ENCODE measurements at places on chromosomes 13 and 19.
A peak's percentile ranks its signal among the peaks of the same experiment; 100 is the strongest.

DNA sequence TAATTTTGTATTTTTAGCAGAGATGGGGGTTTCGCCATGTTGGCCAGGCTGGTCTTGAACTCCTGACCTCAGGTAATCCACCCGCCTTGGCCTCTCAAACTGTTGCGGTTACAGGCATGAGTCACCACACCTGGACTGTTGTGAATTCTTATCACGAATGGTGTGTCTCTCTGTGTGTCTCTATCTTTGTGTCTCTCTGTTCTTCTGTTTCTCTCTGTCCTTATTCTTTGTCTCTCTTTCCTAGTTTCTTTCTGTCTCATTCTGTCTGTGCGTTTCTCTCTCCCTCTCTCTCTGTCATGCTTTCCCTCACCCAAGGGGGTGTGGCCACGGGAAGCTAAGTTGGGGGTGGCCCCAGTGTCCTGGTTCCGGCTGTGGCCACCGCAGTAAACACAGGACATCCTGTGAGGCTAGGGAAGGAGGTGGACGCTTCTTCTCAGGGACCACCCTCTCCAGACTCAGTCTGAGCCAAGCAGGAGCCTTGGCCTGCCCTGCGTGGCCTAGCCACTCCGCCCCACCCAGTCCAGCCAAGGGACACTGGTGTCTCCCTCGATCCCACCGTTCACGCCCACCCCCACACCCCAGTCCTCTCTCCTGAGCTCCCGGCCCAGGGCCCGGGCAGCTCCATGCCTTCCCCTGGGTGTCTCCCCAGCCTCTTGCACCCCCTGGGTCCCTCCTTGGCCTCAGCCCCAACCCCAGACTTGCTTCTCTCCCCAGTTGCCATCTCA is 3.9 kb upstream of the PRX start:
- DNase-seq, result peak; percentile 39

GRCh38 chr19:33445442-33446329 is 72.2 kb downstream of the CEBPG start:
- no peak for DNase-seq

DNA sequence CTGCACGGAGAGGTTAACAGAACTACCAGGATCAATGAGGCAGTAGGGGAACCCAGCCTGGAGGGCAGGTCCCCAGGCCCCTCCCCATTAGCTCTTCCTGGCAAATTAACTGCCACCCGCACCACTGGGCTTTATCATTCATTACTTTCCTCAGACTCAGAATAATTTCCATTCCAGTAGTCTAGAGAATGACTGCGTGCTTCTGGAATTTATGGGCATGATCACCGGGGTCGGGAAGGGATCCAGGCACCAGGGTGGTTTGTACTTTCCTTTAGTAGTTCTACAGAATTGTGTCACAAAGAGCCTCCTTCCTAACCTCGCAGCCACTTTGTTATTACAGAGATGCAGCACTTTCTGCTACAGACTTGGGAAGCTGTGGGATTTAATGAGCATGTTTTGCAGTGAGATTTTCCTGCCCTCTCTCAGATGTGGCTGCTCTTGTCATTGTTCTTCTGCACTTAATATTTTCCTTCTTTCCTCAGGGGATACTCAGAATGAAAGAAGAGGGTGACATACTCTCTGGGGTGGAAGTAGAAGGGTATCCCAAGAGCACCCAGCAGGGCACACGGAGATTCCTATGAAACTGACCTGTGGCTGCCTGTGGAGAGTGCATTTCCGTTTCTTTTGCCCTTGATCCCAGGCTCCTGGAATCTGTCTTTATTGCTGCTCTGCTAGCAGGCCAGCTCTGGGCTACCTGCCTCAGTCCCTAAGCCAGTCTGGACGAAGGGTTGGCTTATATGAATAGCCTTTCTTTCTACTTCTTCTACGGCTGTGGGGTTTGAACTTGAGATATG is 285.0 kb upstream of the SLC10A2 start:
- no peak for DNase-seq

DNA sequence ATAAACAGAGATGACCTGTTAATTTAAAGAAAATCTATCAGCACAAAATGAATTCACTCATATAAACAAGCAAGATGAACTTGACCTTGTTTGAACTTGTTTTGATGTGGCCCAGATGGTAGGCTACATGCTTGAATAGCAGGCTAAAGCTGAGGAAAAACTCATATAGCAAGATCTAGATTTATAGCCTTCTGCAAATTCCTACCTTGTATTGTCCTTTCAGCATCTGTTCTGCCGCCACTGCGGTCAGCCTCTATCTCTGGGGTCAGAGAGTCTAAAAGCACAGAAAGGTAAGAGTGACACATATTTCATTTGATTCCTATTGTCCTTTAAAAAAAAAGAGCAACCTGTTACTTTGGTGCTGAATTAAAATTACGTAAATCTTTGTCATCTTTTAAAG is 392.1 kb downstream of the DACH1 start:
- no peak for DNase-seq

GRCh38 chr13:33560726-33561125 is 257.2 kb upstream of the RFC3 start:
- no peak for DNase-seq

DNA sequence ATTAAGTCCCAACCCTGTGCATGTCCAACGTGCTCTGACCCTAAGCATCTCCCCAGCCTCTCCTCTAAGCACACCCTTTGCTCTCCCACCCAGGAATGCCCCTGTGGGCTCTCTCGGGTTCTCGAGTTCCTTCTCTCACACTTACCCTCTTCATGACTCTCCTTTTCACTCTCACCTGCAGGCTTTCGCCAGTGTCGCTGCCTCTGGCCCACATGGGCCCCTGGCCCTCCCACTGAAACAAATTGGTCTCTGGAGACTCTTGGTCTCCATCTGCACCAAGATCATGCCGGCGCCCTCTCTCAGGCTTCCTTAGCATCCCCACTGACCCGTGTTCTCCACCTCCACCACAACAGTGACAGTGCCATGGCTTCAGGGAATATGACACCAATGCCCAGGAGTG is 19.6 kb upstream of the SACS start:
- DNase-seq, result no peak

DNA sequence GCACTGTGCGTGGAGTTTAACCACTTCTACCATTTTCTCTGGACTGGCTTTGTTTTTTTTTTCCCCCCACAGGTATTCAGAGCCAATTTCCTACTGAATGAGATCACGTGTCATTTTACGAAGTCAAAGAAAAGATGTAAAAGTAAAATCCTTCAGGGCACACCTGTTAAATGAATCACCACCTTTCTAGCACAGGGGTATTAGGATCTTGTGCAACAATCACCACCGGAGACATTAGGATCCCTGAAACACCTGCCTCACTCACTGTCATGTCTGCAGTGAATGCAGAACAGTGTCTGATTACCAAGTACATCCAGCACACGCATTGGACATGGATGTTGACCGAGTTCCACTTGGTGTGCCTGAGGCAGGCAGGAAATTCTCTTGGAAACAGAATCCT is 17.2 kb downstream of the BRD4 start:
- DNase-seq, result no peak

- DNase-seq, result peak; percentile 84
Measured at GRCh38 chr13:113393563-113394338, 29.8 kb upstream of the GRTP1 start.

GRCh38 chr13:105220881-105221280 is 1314.6 kb downstream of the EFNB2 start:
- no peak for DNase-seq

GRCh38 chr19:46014941-46015686 is 7.7 kb downstream of the PGLYRP1 start:
- peak; percentile 38 for DNase-seq

- no peak for DNase-seq
Measured at GRCh38 chr13:51425410-51426042, 27.3 kb downstream of the INTS6 start.

DNA sequence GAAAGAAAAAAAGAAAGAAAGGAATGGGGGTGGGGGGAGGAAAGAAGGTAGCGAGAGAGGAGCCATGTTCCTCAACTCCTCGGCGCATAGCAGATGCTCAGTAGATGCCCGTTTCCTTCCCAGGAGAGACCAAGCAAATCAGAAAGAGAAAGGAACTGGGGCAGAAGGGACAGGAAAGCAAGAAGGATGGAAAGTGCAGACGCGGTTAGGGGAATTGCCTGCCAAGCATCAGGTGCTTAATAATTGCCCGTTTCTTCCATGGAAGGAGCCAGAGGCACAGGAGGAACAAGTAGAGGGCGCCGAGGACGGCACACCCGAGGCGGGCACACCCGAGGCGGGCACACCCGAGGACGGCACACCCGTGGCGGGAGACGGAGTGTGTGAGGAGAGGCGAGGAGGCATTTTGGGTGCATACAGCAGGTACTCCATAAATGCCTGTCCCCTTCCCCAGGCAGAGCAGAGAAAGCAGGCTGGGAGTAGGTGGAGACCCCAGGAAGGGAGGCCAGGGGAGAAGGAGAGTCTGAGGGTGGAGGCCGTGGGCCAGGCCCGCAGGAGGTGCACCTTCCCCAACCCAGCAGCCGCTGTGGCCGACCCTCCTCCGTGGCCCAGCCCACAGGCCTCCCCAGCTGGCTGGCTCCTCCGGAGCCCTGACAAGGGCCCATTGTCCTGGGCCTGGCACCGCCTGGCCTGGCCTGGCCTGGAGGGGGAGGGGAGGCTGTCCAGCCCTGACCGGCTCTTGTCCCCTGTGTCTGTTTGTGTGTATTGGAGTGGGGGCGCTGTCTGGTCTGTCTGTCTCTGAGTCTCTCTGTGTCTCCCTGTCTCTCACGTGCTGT is 14.6 kb downstream of the JOSD2 start:
- DNase-seq, result no peak

GRCh38 chr13:43368003-43368402 is 344.6 kb downstream of the DNAJC15 start:
- DNase-seq, result no peak

DNA sequence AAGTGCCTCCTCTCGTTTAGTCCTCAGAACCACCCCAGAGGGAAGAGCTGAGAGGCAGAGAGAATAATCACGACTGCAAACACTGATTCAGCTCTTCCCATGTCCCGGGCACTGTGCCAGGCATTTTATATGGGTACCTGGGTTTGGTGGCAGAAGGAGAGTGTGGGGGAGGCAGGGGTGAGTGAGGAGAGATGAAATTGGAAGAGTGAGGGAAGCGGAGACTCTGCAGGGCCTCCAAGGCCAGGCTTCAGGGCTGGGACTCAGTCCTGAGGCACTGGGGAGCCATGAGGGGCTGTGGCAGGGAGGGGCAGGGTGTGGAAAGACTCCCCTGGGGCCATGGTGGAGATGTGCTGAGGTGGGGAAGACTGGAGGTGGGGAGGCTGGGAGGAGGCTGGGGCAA is 8.7 kb downstream of the SYNGR4 start:
- DNase-seq, result no peak

GRCh38 chr13:108690726-108691125 is 61.3 kb downstream of the MYO16 start:
- no peak for DNase-seq

DNA sequence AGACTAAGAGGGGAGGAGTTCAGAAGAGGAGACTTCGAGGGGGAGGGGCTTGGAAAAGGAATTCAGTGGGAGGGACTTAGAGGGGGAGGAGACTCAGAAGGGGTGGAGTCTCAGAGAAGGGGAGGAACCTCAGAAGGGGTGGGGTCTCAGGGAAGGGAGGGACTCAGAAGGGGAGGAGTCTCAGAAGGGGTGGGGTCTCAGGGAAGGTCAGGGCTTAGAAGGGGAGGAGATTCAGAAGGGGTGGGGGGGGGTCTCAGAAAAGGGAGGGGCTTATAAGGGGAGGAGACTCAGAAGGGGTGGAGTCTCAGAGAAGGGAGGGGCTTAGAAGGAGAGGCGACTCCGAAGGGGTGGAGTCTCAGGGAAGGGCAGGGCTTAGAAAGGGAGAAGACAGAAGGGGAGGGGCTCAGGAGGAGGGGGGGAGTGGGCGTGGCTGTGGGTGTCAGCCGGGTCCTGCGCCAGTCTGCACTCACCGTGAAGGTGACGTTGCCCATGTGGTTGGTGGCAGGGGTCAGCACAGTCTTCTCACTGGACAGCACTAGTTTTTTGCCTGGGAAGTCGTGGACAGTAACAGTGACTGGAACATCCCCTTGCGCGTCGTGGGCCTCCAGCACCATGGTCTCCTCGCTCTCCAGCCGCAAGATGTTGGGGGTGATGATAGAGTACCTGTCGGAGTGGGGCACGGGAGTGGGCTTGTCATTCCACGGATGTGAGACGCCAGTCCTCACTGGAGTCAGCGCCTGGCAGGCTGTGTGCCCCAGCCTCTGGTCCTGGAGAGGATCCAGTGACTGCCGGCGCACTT is 1.5 kb downstream of the C3 start:
- peak; percentile 86 for DNase-seq

DNA sequence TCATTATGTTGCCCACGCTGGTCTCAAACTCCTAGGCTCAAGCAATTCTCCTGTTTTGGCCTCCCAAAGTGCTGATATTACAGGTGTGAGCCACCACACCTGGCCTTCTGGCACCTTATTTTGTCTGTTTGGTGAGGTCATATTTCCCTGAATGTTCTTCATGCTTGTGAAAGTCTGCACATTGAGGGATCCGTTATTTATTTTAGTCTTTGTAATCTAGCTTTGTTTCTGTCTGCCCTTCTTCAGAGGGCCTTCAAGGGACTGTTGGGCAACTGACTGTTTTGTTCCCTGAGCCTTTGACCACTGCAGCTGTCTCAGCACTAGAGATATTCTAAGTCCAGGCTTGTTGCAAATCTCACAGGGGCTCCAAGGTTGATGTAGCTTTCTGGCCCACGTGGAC is 110.5 kb upstream of the RFC3 start:
- DNase-seq, result no peak

DNA sequence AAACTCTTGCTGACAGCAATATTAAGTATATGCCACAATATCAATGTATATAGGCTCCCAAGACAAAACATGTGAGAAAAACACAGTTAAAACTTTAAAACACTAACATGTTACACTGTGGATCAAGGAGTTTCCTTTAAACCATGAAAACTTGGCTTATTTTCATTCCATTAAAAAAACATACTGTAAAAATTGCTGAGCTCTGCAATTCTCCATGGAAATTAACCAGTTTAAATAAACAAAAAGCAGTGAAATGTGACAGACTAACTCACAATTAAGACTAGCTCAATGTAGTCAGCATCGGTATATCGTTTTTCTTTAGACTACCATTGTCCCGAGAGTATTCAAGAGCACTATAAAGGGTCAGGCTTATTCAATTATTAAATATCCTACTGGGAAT is 930.5 kb upstream of the SLITRK1 start:
- no peak for DNase-seq

- DNase-seq, result no peak
Measured at GRCh38 chr19:49803529-49803856, 9.6 kb downstream of the FUZ start.

GRCh38 chr19:13104848-13105711 is 2.4 kb upstream of the LYL1 start:
- peak; percentile 75 for DNase-seq

DNA sequence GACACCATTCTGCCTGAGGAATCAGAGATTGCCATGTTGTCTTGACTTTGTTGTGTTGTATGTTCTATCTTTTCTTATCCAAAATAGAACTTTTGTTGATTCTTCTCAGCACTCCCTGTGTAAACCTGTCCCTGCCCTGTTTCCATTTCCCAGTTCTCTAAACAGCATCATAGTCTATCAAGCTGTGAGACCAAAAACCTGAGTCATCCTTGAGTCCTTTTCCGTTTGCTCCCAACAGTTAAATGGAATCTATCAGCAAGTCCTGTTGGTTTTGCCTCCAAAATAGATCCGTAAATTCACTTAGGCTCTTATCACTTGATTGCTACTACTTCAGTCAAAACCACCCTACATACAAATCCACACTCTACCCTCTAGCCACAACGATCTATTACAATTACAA is 667.1 kb downstream of the PCDH9 start:
- no peak for DNase-seq

GRCh38 chr13:114311908-114312307 is 2.4 kb upstream of the CHAMP1 start:
- DNase-seq, result peak; percentile 34
